ENCODE measurements at places on chromosomes 4 and X.

DNA sequence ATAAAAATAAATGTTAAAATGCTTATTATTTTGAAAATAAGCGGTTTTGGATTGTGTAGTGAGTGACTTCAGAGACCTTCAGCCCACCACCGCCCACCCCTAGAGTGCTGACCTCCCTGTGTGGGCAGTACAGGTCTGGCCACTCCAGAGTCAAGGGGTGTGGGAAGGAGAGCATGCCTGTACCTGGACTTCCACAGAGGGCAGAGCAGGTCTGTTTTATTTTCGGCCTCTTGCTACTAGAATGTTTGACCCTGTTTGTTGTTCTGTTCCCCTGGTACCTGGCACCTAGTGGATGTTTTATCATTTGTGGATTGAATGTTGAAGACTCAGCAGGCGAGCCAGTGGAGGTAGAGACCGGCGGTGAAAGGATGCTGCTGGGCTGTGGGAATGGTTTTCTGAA lies 14.3 kb downstream of the PIGG start:
- no peak for DNase-seq

DNA sequence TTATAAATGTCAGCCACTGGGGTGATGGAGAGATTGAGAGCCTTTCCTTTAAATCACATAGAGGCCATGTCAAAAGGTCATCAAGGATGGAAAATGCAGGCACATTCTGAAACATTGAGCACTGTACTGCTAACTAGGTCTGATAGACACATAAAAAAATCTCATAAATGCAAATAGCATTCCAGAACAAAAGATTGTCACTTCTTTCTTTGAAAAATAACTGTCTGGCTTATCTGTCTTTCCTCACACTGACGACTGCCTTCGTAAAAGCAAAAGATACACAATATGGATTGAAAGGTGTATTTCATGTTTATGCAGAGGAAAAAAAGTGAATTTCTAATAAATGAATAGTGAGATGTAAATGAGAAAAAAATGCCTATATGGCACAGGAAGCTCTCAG lies 59.9 kb downstream of the PABPC4L start:
- DNase-seq, result no peak

GRCh38 chr4:182978152-182978827 lies 61.1 kb upstream of the DCTD start:
- DNase-seq, result no peak

DNA sequence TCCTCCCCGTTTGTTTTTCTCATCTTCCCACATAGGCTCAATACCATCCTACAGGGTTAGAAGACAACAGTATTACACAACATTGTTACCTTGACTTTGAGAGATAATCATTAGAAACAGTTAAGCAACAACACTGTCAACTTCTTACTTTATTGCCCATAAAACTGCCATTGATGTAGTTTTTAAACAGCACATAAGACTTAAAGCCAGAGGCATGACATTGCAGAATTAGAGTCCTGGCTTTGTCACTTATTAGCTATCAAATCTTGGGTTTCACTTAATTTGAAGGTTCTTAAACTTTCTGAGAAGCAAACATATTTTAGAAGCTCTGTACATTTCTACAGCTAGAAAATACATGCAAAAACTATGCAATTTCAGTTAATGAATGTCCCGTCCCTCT lies 41.8 kb downstream of the EIF4E start:
- no peak for DNase-seq

DNA sequence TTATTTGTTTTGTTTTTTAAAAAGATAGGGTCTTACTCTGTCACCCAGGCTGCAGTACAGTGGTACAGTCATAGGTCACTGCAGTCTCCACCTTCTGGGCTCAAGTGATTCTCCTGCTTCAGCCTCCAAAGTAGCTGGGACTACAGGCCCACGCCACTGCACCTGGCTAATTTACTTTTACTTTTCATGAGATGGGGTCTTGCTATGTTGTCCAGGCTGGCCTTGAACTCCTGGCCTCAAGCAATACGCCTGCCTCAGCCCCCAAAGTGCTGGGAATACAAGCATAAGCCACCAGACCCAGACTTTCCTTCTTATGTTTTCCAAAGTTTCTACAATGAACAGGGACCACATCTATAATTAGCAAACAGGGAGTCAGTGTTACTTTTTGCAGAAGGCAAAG lies 37.9 kb upstream of the MXD4 start:
- DNase-seq, result no peak

DNA sequence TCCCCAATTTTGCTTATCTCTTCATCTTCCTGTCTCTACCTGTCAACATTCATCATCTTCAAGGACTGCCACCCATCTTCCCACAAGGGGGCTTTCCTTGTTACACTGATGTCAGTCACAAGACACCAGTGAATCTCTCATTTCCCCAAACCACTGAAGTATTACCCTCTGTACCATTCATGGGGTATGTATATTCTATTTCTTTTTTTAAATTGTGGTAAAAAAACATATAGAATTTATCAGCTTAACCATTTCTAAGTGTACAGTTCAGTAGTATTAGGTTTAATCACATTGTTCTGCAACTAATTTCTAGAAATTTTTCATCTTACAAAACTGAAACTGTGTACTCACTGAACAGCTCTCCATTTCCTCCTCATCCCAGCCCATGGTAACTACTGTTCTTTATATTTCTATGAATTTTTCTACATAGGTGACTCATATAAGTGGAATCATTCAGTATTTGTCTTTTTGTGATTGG lies 98.6 kb downstream of the LARP7 start:
- DNase-seq, result no peak

DNA sequence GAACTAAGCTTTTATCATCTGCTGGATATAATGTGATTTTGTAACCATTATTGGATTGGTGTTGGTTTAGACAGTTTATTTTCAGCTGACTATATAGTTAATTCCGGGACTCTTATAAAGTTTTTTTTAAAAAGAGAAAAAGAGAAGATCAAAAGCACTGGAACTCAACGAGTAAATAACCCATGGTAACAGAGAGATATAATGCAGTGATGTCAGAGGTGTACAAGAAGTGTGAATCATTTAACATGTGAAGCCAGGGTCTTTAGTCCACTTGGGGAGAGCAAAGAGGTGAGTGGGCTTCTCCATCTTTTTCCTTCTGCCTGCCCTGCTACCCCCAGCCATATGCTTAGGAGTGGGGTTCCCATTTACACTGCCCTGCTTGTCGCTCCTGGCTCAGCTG lies 3.2 kb downstream of the TMEM165 start:
- DNase-seq, result no peak

GRCh38 chr4:84901173-84901572 lies 65.3 kb downstream of the WDFY3 start:
- no peak for DNase-seq

DNA sequence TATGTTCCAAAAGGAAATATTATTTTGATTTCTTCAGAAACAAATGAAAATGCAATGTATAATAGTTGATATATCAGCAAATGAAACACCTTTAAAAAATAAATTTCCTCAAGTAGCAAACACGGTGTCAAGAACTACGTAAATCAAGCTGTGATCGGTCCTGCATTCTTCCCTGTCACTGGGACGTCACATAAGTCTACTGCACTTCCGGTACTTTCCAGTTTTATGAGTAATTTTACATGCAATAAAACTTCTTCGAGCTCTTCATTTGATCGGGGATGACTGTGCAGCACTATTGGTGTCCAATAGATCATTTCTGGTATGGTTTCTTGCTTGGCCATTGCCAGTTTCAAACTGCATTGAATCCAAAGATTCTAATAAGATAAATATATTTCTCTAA lies 114.0 kb upstream of the VEGFC start:
- DNase-seq, result no peak

- no peak for DNase-seq
Observed at GRCh38 chr4:147533331-147533730, 52.4 kb downstream of the EDNRA start.

GRCh38 chrX:72255445-72255844 lies 16.6 kb upstream of the ERCC6L start:
- DNase-seq, result no peak

DNA sequence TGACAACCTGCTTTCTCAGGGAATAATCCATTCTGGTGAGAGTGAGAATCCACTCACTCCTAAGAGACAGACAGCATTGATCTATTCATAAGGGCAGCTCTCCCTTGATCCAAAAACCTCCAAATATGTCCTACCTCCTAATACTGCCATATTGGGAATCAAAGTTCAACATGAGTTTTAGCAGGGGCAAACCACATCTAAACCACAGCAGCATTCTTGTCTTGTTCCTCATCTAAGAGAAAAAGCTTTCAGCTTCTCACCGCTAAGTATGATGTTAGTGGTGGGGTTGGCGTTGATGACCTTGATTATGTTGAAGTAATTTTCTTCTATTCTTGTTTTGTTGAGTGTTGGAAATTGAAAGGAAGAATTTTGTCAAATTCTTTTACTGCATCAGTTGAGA lies 69.6 kb downstream of the SERTM2 start:
- no peak for DNase-seq

- DNase-seq, result no peak
Observed at GRCh38 chr4:176538217-176538925, 218.6 kb downstream of the SPCS3 start.

- DNase-seq, result no peak
Observed at GRCh38 chr4:174256277-174256713, 27.2 kb downstream of the FBXO8 start.

DNA sequence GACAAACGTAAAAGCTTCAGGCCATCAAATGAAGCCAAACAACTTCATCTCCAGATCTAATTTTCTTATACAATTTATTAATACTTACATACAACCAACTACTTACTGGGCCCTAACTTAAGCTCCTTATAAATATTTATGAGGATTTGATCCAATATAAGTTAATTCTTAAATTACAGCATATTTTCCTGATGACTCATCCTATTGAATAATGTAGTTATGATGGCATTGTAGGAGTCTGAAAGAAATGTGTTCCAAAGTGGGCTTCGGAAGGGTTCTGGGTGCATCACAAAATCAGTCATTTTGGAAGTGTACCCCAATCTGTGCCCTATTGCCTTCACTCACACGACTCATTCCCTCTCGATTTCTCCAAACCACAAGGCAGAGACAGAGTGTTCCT lies 455.1 kb upstream of the CTSO start:
- DNase-seq, result no peak

DNA sequence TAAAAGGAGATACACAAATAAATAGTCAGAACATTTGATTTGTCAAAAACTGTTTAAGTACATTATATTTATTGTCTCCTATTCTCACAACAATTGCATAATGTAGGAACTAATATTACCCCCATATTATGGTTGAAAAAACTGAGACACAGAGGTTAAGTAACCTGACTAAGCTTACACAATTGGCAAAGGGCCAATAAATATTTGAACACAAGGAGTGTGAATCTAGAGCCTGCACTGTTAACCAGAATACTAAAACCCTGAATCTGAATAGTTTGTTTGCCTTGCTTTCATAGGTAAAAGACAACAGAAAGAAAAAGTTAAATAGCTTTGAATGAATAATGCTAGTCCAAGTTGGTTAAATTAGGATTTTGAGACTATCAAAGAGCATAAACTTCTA lies 55.2 kb downstream of the IL13RA2 start:
- DNase-seq, result no peak
